ENCODE measurements at places on chromosomes 11 and 22. TPM values are rescaled to one million over a fixed set of nuclear protein-coding genes. Genes with fewer than 3 reads are reported as not detected.

DNA sequence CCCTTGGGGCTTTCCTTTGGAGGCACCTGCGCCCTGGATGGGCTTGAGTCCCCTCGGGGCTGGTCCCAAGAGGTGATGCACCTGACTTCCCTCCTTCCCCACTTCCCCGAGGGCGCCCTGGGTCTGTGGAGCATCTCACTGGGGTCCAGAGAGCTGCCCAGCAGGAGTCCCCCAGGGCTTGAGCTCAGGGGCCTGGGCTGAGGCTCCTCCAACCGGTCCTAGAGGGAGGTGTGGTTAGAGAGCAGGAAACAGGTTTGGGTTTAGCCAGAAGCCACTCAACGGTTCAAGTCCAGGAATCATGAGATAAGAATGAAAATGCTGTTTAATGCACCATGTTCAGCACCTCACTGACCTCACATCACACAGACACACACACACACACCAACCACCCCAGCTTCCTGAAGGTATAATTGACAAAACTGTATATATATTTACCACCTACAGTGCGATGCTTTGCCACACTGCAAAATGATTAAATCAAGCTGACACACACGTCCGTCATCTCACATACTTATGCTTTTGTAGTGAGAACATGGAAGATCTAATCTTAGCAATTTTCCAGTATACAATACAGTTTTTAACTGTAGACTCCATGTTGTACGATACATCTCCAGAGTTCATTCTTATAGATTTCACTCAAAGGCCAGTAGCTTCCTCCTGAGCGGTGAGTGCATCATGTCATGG, 628 bp upstream of the IGLL1 start:
- H3K27me3 ChIP-seq, result no peaks in the 10 kb centered on the region
- no peak overlapping the region for H3K27ac ChIP-seq
- no peaks in the 10 kb centered on the region for H3K4me1 ChIP-seq
- no peak for DNase-seq

GAB4 gene
- not detected for total RNA-seq

KRTAP5-1 gene
- not detected for total RNA-seq

- peaks cover 10% of the 10 kb centered on the region for H3K4me1 ChIP-seq
- no peaks in the 10 kb centered on the region for H3K27me3 ChIP-seq
- peaks cover 16% of the 10 kb centered on the region for H3K36me3 ChIP-seq
- peak overlapping the region; percentile 51 for H3K27ac ChIP-seq
- no peak overlapping the region for H3K4me3 ChIP-seq
- DNase-seq, result no peak
Observed at GRCh38 chr11:66337103-66337899, 1.1 kb upstream of the RIN1 start.

OR52A1 gene
- not detected for total RNA-seq

DNA sequence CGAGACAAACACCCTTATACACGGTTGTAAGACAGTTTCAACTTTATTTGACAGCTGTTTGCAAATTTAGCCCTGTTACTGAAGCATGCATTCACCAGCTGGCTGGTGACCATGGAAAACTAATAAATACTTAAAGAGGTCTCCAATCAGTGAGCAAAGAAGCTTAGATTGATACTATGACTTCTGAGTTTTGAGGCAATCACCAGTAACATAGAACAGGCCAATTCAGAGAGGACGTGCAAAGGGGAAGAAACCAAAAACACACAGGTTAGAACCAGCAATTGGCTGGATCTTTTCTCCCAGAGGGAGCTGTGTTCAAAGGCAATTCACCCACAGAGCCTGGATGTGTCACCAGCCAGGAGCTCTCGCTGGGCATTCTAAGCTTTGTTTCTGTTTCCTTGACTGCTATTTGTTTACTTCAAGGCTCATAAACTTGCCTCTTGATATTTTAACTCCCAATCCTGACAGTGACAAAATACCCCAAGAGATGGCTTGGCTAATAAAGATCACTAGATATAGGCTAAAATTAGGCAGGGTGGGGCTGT, 113.6 kb upstream of the MTMR2 start:
- no peaks in the 10 kb centered on the region for H3K36me3 ChIP-seq
- no peak overlapping the region for H3K27ac ChIP-seq
- no peaks in the 10 kb centered on the region for H3K4me1 ChIP-seq
- H3K4me3 ChIP-seq, result no peak overlapping the region

- H3K27ac ChIP-seq, result no peak overlapping the region
- H3K4me1 ChIP-seq, result no peaks in the 10 kb centered on the region
- no peak for DNase-seq
- no peaks in the 10 kb centered on the region for H3K27me3 ChIP-seq
- no peaks in the 10 kb centered on the region for H3K36me3 ChIP-seq
Observed at GRCh38 chr11:92879086-92879485, 90.4 kb upstream of the MTNR1B start.

CSRP3 gene
- not detected for total RNA-seq

GLYATL1 gene
- total RNA-seq, result 622 TPM

GRCh38 chr11:31712851-31713250, 98.3 kb downstream of the PAX6 start:
- no peak for DNase-seq
- no peaks in the 10 kb centered on the region for H3K4me1 ChIP-seq

DNA sequence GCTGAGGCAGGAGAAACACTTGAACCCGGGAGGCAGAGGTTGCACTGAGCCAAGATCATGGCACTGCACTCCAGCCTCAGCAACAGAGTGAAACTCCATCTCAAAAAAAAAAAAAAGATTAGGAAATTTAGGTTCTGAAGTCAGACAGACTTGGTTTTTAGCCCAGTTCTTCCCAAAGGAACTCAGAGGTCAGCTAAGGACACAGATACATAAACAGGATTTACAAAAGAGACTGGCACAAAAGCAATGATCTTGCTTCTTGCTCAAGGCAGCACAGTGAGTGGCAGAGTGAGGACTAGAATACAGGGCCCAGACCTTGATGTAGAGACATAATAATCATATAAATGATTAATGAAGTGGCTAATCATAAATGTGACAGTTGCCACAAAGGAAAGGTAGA, 25.4 kb upstream of the RRAS2 start:
- no peaks in the 10 kb centered on the region for H3K27me3 ChIP-seq
- no peak overlapping the region for H3K4me3 ChIP-seq
- H3K36me3 ChIP-seq, result no peaks in the 10 kb centered on the region
- H3K27ac ChIP-seq, result no peak overlapping the region
- no peak for DNase-seq
- H3K4me1 ChIP-seq, result peaks cover 4% of the 10 kb centered on the region

DNA sequence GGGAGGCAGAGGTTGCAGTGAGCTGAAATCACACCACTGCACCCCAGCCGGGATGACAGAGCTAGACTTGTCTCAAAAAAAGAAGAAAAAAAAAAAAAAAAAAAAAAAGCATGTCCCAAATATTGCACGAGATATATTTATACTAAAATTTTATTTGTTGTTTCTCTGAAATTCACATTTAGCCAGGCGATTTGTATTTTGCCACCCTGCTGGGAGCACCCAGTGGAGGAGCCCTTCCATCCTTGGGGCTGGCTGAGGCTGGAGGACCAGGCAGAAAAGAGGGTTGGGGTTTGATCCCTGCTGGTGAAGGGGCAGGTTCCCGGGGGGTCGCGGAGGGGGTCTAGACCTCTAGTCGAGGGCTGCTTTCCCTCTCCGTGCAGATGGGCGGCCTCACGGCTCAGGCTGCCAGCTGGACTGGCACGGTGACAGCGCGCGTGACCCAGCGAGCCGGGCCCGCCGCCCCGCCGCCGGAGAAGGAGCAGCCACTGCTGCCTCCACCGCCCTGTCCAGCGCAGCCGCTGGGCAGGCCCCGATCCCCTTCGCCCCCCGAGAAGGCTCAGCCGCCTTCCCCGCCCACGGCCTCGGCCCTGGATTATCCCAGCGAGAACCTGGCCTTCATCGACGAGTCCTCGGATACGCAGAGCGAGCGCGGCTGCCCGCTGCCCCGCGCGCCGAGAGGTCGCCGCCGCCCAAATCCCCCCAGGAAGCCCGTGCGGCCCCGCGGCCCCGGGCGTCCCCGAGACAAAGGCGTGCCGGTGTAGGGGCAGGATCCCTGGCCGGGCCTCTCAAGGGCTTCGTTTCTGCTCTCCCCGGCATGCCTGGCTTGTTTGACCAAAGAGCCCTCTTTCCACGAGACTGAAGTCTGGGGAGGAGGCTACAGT, 952 bp upstream of the CATSPERZ start:
- no peaks in the 10 kb centered on the region for H3K36me3 ChIP-seq
- no peak for DNase-seq
- H3K27ac ChIP-seq, result no peak overlapping the region
- H3K27me3 ChIP-seq, result peaks cover 24% of the 10 kb centered on the region
- H3K4me3 ChIP-seq, result no peak overlapping the region

GRCh38 chr11:1571760-1572196, 293 bp downstream of the DUSP8 start:
- H3K4me1 ChIP-seq, result peaks cover 9% of the 10 kb centered on the region
- H3K36me3 ChIP-seq, result no peaks in the 10 kb centered on the region
- no peak for DNase-seq
- no peak overlapping the region for H3K27ac ChIP-seq

OLFML1 gene
- total RNA-seq, result 2.8 TPM

GRCh38 chr11:85961930-85962363, 106.8 kb downstream of the CCDC83 start:
- H3K36me3 ChIP-seq, result peaks cover 4% of the 10 kb centered on the region
- H3K4me3 ChIP-seq, result no peak overlapping the region
- DNase-seq, result no peak
- H3K4me1 ChIP-seq, result no peaks in the 10 kb centered on the region

DNA sequence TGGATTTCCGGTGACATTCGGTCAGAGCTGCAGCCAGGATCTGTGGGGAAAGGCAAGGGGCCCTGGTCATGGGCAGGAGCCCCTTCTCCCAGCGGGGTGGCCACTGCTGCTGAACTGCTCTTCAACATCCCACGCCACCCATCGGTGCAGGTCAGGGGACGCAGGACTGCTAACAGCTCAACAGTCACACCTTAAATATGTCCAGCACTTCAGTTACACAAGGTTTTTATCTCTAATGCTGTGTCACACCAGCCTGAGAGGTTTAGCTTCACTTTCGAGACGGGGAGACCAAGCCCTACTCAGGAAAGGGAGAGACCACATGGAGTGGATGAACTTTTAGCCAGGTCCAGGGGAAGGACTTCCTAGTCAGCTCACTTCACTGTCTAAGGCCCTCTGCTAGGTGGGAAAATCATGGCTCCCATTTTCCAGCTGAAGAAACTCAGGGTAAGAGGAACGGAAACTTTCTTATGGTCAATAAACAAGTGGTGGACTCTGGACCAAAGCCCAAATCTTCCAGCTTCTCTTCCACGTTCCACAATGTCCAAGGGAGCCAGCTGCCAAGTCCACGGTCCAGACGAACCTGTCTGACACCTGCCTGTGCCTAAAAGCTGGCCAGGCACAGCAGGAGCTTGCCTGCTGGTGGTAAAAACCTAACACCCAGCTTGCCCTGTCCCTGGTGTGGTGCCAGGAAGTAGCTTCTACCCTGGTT, 21.0 kb upstream of the CHADL start:
- peaks cover 90% of the 10 kb centered on the region for H3K36me3 ChIP-seq
- no peak overlapping the region for H3K4me3 ChIP-seq
- H3K27ac ChIP-seq, result no peak overlapping the region

DNA sequence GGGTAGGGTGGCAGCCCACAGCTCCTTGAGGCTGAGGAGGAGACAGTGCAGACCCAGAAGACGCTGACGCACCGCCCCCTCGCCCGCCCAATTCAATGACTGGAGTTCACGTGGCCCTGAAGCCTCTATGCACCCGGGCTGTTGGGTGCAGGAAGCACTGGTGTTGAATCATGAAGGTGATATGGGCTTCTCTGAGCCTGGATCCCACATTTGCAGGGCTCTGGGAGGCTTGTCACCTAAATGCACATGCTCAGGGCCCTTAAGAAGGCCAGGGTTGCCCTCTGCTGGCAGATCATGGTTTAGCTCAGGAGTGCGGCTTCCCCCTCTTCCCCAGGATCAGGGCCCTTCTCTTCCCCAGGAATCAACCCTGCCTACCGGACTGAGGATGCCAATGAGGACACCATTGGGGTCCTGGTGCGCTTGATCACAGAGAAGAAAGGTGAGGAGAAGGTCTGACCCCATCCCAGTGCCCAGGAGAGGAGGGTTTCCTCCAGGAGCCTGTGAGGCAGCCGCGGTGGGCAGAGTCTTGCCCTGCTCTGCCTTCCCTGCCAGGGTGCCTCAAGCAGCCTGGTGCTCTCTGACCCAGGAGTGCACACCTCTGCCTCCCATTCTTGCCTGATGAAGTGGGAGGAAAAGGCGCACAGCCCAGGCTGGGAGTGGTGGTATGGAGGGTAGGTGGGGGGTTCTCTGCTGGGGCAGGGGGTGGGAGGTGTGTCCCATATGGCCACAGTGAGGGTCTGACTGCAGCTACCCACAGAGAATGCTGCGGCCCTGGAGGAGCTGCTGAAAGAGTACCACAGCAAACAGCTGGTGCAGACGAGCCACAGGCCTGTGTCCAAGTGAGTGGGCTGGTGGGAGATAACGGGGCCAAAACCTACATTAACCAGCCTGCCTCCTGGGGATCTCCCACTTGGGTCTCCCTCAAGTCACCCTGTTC, 17.5 kb downstream of the RELT start:
- no peak overlapping the region for H3K4me3 ChIP-seq
- no peaks in the 10 kb centered on the region for H3K36me3 ChIP-seq
- no peaks in the 10 kb centered on the region for H3K4me1 ChIP-seq
- peak; percentile 80 for DNase-seq

DNA sequence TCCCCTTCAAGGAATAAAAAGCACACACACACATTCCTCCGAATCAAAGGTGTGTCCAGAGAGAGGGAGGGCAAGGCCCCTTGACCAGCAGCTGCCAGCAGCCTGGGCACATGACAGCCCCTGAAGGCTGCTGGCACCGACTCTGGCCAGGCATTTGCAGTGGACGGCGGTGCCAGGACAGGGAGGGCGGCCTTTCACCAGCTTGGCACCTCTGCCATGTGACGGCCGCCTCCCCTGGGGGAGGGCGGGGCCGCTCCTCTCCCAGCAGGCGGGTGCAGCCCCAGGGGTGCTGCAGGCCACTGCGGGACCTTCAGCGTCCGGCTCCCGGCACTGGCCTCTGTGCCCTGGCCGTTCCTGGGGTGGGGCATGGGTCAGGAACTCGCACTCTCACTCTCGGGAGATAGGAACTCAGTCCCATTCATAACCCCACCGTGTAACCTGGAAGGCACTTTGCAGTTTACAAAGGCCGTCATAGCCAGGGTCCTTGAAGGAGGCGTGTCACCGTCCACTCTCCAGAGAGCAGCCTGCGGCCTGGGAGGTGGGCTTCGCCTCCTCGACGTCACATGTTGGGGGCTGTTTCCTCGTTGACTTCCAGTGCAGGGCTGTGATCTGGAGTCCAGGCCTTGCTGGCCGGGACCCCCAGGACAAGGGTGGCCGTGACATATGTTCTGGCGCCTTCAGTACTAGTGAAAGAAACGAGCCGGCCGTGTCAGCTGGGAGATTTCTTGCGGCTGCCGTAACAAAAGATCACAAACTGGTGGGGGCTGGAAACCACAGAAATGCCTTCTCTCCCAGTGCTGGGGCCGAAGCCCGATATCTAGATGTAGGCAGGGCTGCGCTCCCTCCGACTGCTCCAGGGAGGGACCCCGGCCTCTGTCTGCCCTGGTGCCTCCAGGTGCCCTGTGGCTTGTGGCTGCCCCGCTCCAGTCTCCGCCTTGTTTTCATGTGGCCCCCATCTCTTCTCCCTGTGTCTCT, 39.9 kb upstream of the SMIM38 start:
- no peak overlapping the region for H3K27ac ChIP-seq
- no peak for DNase-seq
- H3K4me1 ChIP-seq, result peaks cover 3% of the 10 kb centered on the region
- H3K27me3 ChIP-seq, result no peaks in the 10 kb centered on the region
- H3K36me3 ChIP-seq, result no peaks in the 10 kb centered on the region

CADM1 gene
- 13.0 TPM for total RNA-seq

GDPD4 gene
- 0.08 TPM for total RNA-seq

- H3K27me3 ChIP-seq, result no peaks in the 10 kb centered on the region
- no peaks in the 10 kb centered on the region for H3K4me1 ChIP-seq
- no peak overlapping the region for H3K4me3 ChIP-seq
- no peak for DNase-seq
- no peaks in the 10 kb centered on the region for H3K36me3 ChIP-seq
Observed at GRCh38 chr11:132455044-132455443, 1077.3 kb downstream of the OPCML start.
